ENCODE measurements at places on chromosomes 1 and 21.
A peak's percentile ranks its signal among the peaks of the same experiment; 100 is the strongest.

GRCh38 chr1:19569786-19570185 is 74.3 kb upstream of the NBL1 start:
- DNase-seq, result no peak

DNA sequence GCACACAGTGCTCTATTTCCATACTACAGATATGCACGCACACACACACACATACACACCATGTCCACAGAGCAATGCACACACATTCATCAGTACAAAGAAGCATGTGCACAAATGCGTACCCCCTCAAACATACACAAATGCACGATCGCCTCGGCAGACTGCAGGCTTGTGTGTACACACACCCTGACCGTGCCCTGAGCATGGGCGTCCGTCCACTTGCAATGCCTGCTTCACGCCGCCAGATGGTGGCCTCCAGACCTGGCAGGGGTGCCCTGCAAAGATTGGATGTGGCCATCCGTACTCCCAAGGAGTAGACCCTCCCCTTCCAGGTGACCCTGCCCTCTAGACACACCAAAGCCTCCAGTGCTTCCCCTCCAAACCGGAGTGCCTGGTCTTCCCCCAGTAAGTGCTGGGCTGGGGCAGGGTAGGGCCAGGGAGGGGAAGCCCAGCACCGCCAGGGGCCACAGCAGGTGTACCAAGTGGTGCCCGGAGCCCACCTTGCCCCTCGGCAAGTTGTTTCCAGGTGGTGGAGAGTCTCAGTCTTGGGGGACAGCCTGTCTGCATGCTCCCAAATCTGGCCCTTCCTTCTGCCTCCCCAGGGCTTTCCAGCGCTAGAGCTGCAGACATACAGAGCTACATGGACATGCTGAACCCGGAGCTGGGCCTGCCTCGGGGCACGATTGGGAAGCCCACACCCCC is 20.6 kb downstream of the ESPN start:
- no peak for DNase-seq

DNA sequence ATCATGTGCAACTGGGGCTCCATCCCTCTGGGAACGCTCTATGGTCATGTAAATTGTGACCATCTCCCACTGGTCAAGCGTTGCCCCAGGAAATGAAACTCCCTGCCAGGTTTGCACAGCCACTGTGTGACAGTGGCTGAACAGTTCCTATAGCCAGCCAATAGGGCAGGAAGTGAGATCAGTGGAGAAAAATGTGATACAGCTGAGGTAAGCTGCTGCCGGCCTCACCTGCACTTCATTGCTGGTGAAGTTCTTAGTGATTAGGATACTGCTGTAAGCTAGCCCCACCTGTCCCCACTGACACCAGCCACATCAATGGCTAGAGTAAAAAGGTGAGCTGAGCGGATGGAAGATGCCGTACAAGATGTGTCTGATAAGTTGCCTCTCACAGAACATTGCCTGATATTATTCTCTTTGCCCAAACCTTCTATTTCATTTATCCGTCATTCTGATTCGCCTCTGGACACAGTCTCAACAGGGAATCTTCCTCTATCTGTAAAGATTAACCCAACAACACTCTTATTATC is 38.4 kb upstream of the CDC42BPA start:
- DNase-seq, result no peak

DNA sequence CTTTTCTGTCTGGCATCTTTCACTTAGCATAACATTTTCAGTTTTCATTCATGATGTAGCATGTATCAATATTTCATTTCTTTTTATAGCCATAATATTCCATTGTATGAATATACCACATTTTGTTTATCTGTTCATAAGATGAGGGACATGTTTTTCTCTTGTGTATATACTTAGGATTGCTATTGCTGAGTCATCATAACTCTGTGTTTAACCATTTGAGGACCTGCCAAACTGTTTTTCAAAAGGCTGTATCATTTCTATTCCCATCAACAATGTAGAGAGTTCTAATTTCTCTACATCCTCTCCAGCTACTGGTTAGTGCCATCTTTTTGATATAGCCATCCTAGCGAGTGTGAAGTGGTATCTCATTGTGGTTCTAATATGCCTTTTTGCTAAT is 26.2 kb downstream of the MPZL1 start:
- no peak for DNase-seq

GRCh38 chr1:91244737-91245136 is 159.9 kb downstream of the HFM1 start:
- no peak for DNase-seq

DNA sequence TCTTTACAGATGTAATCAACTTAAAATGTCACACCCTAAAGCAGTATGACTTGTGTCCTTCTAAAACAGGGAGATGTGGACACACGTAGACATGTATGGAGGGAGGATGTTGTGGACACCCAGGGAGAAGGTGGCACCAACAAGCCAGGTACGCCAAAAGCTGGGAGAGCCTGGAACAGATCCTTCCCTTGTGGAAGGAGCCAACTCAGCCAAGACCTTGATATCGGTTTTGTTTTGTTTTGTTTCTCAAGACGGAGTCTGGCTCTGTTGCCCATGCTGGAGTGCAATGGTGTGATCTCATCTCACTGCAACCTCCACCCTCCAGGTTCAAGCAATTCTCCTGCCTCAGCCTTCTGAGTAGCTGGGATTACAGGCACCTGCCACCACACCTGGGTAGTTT is 45.6 kb downstream of the CHAF1B start:
- DNase-seq, result no peak

DNA sequence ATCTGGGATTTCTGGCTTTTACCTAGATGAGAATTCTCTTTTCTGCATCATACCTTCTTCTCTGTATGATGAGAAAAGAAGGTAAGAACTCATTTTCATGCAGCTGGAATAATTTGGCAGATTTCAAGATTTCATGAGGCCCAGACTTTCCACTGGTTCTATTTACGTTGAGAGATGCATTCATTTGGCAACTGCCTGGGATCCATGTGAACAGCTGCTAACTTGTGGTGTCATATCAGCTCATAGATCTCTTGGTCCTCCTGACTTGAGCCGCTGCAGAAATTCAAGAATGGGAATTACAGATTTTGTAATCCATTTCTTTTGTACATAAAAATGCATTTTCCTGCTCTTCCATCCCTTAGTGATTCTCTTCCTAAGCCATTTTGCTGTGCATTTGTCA is 17.1 kb upstream of the C1orf87 start:
- DNase-seq, result no peak

DNA sequence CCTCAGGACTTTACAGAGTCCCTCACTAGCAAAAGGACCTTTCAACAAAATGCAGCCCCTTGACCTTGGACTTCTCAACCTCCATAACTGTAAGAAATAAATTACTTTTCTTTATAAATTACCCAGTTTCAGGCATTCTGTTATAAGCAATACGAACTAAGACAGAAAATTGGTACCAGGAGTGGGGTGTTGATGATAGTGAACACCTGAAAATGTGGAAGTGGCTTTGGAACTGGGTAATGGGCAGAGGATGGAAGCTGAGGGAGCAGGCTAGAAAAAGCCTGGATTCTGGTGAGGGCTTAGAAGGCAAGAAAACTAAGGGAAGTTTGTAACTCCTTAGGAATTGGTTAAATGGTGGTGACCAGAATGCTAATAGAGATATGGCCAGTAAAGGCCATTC is 46.8 kb downstream of the DSCAM start:
- no peak for DNase-seq

- DNase-seq, result peak; percentile 84
These were observed at the start of gene PAQR7 for GRCh38 chr1:25875154-25875855. Gene PAQR7 (minus strand): TSS chr1:25875708. CDS start chr1:25863839, 11,869 bp downstream.

- no peak for DNase-seq
These were observed 81.5 kb downstream of the ADARB1 start for GRCh38 chr21:45155910-45156309.

DNA sequence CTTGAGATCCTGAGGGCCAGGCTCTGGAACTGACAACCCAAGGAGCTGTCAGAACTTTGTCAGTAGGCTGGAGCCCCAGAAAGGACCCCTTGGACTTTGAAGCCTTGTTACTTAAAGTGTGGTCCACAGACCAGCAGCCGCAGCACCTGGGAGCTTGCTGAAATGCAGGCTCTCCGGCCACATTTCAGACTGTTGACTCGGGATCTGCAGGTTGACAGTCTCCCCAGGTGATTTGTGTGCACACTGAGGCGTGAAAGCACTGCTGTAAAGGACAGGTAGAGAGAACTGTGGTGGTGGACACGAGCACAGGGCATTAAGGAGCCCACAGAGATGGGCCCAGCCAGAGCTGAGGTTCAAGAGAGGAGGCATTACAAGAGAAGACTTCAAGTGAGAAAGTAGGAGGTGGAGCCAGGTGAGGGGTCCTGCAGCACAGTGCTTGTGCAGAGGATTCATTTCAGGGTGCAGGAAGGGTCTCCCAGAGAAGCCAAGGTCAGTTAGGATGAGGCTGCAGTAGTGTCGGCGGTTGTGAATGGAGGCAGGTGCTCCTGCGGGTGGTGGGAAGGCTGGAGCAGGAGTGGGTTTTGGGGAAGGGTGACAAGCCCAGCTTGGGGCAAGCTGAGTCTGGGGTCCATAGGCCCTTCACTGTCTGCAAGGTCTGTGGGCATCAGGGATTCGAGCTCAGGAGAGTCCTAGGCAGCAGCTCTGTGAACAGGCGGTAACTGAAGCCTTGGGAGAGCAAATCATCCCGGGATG is 4.6 kb downstream of the HYI start:
- DNase-seq, result no peak

DNA sequence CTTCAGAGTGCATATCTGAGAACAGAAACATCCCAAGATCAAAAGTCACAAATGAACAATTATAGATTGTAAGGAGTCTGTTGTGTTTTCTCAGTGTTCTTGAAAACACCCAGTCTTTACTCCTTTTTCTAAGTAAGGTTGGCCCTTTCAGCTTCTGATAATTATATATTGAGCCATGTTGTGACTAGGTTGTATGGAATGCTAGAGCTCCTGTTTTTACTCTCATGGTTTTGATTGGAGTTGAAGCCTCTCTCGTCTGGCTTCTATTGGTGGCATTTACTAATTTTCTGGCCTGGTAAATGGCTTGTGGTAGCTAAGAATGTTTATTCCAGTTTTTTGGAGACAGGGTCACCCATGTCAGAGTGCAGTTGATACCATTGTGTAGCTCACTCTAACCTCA is 84.7 kb downstream of the NDUFS5 start:
- DNase-seq, result no peak

DNA sequence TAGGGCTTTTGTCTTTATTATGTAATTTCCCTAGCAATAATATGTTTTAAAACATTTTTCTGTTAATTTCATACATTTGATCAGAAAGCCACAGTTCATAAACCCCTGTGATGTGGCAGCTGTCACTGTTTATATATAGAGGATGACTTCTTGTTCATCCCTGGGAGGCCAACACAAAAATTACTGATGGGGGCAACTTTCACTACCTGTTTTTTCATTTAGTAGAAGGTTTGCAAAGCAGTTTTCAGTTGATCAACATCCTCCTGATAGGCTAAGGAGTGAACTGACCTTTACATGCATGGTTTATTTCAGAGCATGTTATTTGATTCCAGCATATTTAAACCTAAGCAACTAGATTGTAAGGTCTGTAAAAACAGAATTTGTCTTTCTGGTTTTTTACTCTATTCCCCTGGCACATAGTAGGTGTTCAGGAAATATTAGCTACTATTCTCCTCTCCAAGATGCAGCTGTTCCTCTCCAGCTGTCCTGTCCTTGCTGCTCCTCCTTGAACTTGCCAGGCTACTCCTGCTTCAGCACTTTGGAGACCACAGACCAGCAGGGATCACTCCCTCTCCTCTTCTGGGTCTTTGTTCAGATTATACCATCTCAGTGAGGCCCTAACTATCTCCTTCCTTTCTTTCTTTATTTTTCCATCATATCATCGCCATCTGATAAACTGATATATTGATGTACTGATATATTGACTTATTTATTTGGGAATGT is 54.7 kb downstream of the ROR1 start:
- DNase-seq, result no peak

- DNase-seq, result no peak
These were observed 101.2 kb downstream of the LAMC2 start for GRCh38 chr1:183287191-183287675.

DNA sequence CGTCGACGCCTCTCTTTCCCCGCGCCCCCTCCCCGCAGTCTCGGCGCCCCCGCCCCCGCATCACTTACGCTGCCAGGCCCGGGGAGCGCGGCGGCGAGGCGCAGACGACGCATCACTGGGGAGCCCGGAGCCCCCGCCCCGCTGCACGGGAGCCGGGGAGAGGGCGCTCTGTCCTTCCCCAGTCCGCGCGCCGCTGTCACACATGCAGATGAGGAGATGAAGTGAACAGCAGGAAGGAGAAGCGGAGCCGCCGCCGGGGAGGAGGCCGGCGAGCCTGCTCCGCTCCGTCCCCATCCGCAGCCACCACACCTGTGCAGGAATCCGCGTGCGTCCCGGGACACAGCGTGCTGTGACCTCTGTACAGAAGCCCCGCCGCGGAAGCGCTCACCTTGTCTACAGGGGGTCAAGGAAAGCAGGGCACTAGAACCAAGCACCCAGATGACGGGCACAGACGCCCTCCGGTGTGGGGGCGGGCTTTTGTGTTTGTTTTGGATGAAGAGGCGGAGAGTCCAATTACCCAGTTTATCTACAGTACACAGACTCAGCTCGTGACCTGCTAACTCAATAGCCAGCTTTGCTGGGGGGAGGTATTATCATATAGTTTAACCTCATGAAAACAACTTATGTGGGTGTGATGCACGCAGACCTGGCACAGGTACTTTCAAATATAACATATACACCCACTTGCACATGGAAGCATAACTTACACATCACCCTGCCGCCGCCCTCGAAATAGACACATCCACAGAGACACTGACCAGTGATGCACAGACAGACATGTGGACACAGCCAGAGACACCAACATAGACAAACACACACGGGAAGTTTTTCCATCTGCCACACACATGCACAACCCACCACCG is 12.4 kb downstream of the KLHDC8A start:
- peak; percentile 62 for DNase-seq

- DNase-seq, result no peak
These were observed 31.4 kb upstream of the MYOC start for GRCh38 chr1:171683870-171684269.

DNA sequence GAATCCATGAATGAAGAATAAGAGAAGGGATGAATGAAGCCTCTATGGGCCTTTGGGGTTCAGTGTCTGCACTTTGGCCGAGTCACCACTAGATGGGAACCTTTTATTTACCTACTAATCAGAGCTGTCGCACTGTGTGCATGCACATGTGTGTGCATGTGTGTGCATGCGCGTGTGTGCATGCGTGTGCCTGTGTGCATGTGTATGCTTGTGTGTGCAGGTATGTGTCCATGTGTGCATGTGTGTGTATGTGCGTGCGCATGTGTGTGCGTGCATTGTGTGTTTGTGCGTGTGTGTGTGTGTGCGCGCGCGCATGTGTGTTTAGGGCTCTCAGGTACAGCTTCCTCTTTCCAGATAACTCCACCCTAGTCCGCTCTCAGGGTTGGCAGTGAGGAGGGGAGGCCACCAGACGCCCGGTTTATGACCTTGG is 20.4 kb upstream of the UBXN10 start:
- no peak for DNase-seq

DNA sequence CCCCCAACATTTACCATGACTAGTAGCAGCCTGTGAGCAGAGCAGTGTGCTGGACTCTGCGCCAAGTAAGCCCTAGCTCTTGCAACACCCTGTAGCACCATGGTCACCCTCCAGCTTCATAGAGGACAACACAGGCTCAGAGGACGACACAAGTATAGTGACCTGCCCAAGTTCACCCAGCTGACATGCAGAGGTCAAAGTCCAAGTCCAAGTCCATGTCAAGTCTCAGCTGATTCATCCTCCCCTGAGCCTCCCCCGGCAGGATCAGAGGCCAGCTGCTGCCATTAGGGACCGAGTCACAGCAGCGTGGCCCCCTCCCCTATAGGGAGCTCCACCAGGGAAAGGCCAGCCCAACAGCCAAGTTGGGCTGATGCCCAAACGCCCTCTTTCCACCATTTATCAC is 15.9 kb downstream of the SDC3 start:
- no peak for DNase-seq

- DNase-seq, result no peak
These were observed 448.8 kb upstream of the BEND5 start for GRCh38 chr1:49225464-49225863.

All from lower lobe of right lung (tissue), 2 donors.